ENCODE measurements at places on chromosomes 3 and 15.
A peak's percentile ranks its signal among the peaks of the same experiment; 100 is the strongest.

DNA sequence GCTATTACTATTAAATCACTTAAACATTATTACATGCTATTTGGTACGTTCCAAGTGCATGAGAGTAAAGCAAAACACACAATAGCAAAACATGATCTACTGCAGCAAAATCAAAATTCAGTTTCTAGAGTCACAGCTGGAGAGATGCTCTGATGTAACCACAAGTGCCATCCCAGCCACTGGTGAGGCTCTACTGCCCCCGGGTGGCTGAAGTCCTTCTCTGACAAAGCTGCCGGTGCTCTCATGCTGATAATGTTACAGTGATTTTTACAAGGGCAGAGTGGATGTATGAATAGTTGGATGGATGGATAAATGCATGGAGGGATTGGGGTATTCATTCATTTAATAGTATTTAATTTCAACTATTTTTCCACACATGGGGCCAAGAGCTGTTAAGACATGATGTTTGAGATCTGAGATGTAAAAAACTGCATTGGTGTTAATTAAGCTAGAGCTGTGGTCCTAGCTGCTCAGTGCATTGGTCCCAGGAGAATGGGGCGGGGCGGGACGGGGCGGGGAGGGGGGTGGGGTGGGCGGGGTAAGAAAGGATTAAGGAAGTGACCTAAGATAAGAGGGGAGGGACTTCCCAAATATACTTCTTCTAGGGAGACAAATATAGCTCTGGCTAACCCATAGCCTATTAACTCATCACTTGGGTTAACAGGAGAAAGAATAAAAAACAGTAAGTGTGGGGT is 5.3 kb upstream of the SPESP1 start:
- DNase-seq, result peak; percentile 10

DNA sequence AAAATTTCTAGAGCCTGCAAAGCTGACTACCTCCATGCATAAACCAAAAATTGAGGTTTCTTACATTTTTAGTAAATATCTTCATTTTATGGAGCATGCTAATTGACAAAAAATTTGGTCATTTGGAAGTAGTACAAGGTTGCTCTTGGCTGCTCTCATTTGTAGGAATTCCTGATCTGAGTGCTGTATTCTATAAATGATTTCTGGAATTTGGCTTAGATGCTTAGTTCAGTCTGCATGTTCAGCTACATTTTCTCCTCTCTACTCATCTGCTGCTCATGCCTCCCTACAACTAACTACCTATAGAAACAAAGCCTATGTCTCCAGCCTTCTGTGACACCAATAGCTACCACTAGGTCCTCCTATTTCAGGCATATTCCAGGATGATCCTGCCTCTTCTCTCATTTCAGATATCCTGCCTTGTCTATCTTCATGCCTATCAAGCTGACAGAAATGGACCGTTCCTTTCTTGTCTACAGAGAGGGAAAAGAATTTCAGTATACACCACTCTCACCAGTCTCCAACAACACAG is 901.1 kb downstream of the TBL1XR1 start:
- no peak for DNase-seq

DNA sequence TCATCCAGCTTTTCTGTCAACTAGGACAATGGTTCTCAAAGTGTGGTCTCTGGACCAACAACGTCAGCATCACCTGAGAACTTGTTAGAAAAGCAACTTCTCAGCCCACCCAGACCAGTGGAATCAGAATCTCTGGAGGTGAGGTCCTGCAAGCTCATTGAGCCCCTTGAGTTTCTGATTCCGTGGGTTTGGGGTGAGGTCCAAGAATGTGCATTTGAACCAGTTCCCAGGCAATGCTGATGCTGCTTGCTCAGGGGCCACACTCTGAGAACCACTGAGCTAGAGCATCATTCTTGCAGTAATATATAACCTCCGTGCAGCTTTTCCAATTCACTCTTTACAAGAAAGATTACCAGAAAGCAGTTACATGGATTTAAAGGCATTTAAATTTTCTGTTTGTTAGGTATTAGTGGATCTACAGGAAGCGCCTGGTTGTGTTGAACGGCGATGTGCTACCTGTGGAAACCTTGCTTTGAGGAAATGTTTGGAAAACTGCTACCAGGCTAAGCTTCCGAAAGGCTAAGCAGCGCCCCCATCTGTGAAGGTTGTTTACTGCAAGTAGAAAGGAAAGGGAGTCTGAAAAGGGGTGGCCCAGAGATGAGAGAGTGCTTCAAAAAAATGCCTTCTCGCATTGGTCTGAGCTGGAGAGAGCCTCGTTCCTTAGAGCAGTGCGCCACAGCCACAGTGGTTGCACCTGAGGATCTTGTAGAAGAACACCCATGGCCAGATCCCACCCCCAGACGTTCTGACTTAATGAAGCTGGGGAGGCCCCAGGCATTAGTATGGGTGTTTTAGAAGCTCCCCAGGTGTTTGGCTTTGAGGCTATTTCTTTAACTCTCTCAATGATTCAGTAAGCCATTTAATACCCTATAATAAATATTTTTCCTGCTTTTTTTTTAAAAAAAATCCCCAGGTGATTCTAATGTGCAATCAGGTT is 50.0 kb downstream of the RLBP1 start:
- DNase-seq, result no peak

DNA sequence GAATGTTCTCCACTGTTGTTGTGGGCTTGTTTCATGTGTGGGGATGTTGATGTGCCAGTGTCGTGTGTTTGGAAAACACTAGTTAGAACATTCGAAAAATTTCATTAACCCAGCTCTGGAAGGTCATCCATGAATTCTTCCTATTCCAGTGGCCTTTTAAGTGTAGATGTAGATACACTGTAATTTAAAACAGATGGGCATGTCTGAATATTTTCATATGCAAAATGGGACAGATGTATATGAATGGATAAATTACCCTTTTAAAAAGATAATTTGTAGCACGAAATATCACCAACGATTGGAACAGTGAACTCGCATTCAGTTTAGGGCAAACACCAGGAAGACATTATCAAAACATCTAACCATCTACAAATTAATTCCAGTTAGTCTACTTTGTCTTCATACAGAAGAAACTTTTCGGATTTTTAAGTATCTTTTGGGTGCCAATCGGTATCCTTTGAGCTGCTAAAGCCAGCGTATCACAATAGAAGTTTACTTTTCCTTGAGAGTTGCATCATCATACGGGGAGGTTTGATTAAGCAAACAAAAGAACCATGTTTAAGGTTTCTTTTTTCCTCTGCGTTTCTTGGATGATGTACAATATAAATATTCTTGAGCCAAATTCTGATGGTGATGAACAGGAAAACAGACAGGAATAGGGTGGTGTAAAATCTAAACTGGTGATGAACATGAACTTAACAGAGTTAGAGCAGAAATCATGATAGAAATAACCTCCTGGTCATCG is 528.1 kb downstream of the FOXP1 start:
- DNase-seq, result no peak

GRCh38 chr3:3443482-3443881 is 264.0 kb upstream of the CRBN start:
- no peak for DNase-seq

DNA sequence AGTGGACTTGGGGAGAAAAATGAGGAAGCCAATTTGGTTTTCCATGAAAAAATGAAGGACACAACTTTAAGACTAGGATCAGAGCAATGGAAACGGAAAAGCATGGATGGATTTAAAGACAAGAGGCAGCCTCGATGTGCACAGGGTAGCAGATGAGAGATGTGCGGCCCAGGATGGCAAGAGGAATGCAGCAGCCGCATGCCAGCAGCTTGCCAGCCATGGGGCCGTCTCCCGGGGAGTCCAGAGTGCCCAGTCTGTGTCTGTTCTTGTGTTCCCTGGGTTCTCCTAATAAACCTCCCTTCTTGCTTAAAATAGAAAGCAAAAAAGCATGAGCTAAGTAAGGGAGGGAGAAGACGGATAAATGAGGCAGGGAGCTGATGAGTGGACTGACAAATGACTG is 68.0 kb upstream of the IQSEC1 start:
- no peak for DNase-seq

DNA sequence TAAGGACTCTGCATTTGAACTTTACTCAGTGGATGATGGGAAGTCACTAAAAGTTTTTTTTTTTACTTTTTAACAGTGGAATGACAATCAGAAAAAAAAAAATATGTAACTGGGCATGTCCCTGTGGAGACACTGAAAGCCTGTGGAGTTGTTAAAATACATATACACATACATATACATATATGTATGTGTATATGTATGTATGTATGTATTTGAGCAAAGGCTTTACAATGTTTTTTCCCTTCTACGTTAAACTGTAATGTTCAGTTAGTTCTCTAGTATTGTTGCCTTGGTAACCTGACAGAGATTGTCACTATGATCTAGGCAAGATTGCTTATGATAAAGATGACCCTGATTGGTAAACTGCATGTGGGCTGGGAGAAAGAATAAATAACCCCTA is 30.3 kb downstream of the NSUN3 start:
- DNase-seq, result no peak

GRCh38 chr3:171574556-171575240 is 114.5 kb upstream of the TNIK start:
- DNase-seq, result no peak

DNA sequence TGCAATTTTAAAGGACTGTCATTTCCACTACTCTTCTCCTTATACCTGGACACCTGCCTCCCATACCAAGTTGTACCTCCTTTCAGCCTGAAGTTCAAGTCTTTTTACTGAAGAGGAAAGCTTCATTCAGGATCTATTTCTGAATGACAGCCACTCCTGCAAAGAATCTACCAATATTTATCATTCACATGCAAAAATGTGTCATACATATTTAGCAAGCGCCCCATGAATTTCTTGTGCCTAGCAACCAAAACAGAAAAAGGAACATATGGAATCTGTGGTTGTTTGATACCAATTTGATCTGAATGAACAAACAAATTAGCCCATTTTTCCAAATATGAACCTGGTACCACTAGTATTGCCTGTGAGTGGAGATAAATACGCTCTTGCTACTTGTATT is 16.8 kb downstream of the GJD2 start:
- DNase-seq, result no peak

DNA sequence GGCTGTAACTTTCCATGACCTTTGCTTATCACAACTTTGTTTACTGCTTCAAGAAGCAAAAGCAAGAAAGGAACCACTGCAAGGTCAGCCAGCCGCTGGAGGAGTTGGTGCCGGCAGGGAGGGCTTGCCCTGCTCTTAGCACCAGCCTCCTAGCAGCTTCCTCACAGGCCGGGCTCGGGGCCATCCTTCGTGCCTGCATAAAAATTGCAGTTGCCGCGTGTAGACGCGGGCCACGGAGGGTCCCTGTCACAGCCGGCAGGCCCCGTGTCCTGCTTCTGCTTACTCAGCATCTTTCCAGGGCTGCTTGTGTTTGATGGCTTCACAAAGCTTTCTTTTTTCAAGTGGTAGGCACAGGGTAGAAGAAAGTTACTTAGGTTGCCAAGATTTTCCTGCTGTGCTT is 84.4 kb downstream of the PGPEP1L start:
- DNase-seq, result no peak

GRCh38 chr3:4462369-4463040 is 4.6 kb downstream of the SUMF1 start:
- DNase-seq, result no peak

- no peak for DNase-seq
These were observed 31.5 kb upstream of the RPS17 start for GRCh38 chr15:82571722-82572222.

DNA sequence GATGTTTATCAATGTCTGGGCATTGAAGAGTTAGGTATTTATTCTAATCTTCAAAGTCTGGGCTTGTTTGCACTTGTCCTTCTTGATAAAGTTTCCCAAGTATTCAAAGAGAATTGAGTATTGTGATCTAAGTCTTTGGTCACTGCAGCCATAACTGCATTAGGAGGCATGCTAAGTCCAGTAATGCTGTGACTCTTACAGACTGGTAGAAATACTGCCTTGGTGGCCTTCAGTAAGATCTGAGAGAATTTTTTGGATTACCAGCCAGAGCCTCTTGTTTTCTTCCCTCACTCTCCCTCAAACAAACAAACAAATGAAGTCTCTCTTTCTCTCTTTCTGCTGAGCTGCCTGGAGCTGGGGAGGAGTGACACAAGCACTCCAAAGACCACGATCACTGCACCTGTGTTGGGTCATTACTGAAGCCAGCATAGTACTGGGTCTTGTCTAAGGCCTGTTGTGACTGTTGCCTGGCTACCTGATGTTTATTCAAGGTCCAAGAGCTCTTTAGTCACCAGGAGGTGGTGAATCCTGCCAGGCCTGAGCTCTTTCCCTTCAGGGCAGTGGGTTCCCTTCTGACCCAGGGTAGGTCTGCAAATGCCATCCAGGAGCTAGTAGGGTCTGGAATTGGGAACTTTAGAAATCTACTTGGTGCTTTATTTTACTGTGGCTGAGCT is 14.8 kb upstream of the RBP2 start:
- DNase-seq, result no peak

GRCh38 chr15:55775316-55775715 is 32.4 kb upstream of the PRTG start:
- DNase-seq, result no peak

- DNase-seq, result no peak
These were observed 92.8 kb downstream of the GOLIM4 start for GRCh38 chr3:168002786-168003368.

DNA sequence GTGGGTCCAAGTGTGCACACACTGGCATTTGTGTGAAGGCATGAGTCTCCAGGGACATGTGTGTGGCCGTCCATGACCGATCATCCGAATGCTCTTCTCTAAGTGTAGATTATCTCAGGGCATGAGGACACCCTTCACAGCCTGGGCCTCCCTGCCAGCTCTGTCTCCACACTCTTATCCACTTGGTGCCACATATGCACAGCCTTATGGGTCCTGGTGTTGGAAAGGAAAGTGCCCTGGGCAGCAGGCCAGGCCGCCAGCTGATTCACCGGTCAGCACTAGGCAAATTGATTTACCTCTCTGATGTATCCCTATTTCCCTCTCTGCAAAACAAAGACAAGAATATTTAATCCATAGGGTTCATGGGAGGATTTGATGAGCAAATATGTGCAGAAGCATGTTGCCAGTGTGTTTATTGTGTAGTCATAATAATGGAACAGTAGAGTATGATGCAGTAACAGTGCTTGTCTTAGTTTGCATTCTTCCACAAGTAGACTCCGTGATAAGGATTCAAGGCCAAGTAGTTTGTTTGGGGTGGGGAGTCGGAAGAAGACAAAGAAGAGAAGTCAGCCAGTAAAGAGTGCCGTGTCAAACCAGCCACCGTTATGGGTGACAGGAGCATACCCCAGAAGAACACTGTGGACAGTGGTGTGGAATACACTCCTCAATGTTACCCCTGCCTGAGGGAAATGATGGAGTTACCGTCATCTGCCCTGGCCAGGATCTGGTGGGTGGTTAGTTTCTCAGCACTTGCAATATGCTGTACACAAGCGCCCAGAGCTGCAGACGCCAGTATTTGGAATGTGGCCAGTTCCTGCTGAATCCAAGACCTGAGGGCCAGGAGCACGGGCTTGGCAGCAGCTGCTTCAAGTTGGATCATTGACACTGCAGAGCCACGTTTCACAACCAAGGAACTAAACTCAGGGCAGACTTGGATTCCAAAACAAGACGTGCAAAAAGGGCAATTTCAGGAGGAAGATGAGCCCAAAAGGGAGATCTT is 85.1 kb downstream of the MTHFS start:
- no peak for DNase-seq

DNA sequence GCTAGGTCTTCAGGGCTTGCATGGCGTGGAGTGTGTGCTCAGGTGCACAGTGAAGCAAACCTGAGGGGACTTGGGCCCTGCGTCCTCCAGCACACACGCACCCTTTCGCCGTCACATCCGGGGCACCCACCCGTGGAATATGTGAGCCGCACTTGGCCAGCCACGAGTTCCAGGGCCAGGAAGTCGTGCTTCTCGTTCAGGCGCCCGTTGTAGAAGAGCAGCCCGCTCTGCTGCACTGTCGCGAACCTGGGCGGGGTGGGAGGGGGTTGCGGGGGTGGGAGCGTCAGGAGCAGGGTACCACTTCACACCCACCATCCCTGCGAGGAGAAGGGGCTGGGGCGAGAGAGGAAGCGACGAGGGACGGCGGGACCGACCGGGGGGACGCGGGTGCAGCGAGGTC is 7.1 kb downstream of the CELSR3 start:
- peak; percentile 40 for DNase-seq
